ENCODE measurements at places on chromosomes 12 and 14.

DNA sequence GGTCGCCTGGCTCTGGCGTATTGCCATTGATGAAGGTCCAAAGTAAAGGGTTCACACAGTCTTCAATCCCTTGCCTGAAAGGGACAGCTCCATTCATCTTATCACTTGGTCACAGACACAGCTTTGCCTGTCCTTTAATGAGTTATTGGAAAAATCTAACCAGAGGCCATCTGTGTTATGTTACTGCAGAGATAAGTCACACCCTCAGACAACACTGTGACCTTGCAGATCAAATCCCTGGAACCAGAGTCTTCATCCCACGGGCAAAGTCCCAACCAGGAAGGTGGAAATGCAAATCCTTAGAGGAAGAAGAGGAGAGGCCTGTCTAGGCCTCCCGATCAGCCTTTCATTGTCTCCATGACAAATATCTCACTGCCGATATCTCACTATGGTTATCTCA, 68.3 kb upstream of the SCN8A start:
- DNase-seq = no peak

DNA sequence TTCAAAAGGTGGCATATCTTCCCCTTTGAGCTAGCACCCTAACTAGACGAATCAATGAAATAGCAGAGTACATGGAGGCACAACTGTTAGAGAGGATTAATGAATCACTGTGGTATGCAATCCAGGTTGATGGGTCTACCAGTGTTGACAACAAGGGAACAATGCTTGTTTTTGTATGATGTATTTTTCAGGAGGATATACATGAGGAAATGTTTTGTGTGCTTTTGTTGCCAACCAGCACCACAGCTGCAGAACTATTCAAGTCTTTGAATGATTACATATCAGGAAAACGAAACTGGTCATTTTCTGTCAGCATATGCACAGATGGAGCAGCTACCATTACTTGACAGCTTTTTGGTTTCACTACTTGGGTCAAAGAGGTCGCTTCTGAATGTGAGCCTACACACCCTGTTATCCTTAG, 142.6 kb downstream of the GPHN start:
- DNase-seq = peak; percentile 87

- no peak for DNase-seq
Measured at GRCh38 chr12:28631831-28632230, 441.6 kb downstream of the CCDC91 start.

DNA sequence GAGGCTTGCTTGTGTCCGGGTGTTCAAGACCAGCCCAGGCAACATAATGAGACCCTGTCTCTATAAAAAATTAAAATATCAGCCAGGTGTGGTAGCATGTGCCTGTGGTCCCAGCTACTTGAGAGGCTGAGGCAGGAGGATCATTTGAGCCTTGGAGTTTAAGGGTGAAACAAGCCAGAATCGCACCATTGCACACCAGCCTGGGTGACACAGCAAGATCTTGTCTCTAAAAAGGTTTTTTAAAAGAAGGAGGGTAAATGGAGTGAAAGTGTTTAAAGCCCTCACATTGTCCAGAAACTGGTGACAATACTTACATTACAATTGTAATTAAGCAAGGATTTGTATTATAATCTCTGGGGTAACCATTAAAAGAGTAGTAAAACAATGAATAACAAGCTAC, 64.2 kb downstream of the SINHCAF start:
- DNase-seq = no peak

GRCh38 chr14:100698666-100699448, 27.8 kb upstream of the DLK1 start:
- DNase-seq = no peak

DNA sequence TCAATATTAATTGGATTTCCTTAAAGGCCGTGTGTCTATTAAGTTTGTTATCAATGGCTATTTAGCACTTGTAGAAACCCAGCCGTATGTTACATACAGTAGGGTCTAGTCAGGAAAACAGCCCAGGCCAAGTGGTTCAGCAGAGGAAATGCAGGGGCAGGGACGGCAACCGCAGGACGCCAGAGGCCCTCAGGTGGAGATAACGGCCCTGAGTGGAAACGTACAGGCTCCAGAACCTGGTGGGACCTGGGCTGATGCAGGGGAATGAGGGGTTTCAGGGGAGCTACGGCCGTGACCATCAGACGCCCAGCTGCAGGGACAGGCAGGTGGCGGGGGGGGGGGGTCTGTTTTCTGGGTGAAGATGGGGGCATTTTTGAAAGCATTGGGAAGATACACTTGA, 3.7 kb upstream of the ANKLE2 start:
- DNase-seq = no peak

DNA sequence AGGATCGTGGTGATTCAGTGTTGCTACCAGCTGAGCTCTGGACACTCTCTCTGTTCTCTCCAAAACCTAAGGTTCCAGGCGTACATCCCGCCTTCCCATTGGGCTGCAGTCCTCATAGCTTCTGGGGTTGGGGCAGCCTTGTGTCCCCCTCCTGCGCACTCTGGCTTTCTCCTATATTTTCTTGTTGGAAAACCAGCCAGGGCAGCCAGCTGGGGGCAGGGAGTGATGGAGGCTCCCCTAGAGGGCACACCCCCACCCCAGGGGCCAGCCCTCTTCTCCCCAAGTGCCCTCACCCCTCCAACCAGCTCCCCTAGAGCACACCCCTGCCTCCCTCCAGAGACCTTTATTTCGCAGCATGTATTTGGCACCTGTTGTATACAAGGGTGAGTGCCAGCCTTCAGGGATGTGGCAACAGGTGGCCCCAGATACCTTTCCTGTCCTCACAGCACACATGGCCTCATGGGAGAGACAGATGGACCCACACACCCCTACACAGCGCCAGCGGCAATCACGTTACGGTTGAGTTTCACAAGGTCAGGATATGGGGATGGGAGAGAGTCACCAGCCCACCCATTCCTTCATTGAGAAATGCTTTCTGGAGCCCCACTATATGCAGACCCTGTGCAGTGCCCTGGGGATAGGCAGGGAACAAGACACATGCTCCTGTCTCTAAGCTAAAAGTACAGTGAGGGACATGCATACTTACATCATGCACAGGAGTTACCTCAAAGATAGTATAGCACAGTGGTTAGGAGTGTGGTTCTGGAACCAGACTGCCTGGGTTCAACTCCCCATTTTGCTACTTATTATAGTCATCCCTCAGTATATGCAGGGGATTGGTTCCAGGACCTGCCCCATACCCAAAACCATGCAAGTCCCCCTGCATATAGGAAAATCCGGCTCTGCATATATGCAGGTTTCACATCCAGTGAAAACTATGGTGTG, 141.1 kb downstream of the PHETA1 start:
- DNase-seq = no peak

DNA sequence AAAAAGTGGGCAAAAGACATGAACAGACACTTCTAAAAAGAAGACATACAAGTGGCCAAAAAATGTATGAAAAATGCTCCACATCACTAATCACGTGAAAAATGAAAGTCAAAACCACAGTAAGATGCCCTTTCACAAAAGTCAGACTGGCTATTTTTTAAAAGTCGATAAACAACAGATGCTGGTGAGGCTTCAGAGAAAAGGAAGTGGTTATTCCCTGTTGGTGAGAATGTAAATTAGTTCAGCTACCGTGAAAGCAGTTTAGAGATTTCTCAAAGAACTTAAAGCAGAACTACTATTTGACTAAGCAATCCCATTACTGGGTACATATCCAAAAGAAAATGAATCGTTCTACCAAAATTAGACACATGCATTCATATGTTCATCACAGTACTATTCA, 237.0 kb downstream of the KIF21A start:
- DNase-seq = peak; percentile 14

GRCh38 chr12:25052196-25052913, 103.5 kb upstream of the BCAT1 start:
- no peak for DNase-seq

DNA sequence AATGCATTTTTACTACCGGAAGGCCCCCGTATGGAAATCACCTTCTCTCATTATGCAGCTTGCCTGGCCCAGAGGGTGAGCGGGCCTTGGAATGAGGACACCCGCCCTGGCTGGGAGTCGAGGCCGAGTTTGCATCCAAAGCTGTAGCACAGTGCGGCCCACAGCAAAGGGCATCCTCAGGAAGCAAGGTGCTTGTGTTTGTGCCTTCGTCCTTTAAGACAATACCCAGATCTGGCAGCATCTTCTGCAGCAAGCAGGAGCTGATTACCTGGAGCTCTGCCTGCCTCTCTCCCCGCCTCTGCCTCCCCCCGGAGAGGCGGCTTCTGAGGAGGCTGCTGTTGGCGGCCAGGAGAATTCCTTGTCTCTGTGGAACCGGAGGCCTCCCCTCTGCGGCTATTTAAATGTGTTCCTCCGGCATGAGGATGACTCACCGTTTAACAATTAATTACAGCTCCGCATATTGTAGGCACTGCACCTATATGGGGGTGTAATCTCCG, 145.3 kb downstream of the CACNA1C start:
- DNase-seq = no peak

DNA sequence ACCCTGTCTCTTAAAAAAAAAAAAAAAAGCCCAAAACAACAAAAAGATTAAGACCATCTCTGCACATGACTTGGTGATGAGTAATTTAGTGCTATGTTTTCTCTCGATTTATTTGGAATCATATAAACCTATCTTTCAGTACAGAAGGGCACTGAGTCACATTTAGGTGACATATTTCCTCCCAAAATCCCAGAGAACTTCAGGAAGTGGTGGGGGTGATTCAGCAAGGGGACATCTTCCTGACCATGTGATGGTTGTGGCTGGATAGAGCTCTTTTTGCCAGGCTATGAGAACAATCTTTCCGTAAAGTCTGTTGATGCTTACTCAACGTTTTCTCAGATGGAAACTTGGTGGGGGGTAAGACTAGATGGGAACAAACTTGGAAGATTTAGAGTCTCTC, 50.0 kb downstream of the PPFIBP1 start:
- DNase-seq = no peak

GRCh38 chr12:105783983-105784947, 354.5 kb downstream of the NUAK1 start:
- no peak for DNase-seq

- DNase-seq = no peak
Measured at GRCh38 chr14:57785058-57785457, 80.8 kb downstream of the SLC35F4 start.

DNA sequence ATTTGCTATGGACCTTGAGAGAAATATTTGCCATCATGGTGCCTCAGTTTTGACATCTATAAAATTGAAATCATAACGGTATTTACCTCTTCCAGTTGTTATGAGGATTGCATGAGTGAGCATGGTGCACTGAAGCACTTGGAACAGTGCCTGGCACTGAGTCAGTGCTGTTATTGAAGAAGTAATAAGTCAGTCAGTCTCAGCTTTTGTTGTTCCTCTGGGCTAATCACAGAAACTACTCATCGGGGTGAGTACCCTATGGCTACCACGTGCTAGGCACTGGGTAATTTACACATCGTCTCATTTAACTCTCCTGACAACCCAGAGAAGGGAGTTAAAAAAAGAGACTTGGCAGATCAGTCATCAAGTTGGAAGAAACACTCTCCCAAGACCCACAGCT, 159.5 kb upstream of the NRXN3 start:
- no peak for DNase-seq

DNA sequence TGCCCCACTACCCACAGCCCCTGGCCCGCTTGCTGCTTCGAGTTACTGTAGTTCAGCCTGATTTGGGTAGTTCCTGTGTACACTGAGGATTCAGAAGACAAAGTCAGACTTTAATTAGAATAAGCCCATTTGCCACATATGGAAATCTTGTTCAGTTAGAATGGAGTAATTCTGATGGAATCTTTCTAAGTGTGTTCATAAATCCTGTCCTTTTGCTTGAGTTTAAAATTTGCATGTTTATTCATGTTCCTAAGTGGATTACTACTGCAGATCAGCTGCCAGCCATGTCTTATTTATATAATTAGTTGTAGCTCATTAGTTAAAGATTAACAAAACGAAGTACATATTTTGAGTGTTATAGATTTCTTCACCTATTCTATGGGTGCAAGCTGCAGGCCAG, 504.5 kb downstream of the PCNX1 start:
- no peak for DNase-seq

GRCh38 chr12:19351346-19351745, 87.9 kb upstream of the AEBP2 start:
- DNase-seq = no peak

- peak; percentile 60 for DNase-seq
Measured at GRCh38 chr12:95054206-95054605, 19.2 kb downstream of the NR2C1 start.

DNA sequence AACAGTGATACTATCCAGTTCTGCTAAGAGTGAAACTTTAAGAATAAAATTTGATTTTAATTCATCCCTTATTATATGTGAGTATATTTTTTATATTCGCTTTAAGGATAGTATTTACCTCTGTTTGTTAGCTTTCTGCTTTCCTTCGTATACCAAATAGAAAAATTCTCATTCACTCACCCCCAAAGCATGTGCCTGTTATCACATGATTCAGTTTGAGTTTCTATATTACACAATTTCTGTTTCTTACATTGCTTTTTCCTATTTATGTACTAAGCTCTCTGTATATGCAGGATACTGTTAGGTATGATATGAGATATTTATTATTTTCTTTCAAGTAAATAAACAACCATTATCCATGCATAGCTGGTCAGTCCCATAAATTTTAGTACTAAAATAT, 275.2 kb downstream of the FBXL14 start:
- DNase-seq = no peak

GRCh38 chr14:88706425-88706824, 86.3 kb downstream of the EML5 start:
- no peak for DNase-seq

GRCh38 chr14:81245771-81246170, 25.0 kb upstream of the GTF2A1 start:
- DNase-seq = no peak

DNA sequence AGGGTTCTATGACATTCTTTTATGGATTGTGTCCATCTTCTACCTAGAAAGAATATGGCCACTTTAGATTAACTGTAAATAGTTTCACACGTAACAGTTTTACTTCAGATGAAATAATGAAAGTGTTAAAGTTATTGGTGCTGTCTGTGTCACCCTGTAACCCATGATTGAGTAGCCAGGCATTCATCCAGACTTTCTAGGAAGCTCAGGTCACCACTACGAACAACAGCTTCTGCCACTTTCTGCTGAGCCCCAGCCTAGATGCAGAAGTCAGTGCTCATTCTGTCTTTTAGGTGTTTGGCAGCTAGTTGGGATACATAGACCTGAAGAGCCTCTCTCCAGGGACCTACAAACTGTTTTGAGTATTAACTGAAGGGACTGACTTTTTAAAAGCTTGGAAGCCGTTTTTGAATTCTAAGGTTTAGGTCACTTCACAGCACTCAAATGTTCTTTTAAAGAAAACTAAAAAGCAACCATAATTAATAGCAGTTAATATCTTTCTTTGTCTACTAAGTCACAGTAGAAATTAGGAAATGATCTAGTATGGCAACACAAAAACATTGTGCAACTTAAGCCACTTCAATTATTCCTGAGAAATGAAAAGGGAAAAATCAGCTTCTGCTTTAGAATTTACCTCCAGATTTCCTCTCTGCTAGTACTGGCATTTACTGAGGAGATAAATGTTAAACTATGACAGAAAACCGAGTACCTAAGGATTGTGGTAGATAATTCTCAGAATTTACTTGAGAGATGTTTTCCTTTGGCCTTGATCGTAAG, 266.9 kb downstream of the CCDC91 start:
- no peak for DNase-seq
